ENCODE measurements at places on chromosomes 6 and 20. TPM values are rescaled to one million over a fixed set of nuclear protein-coding genes. Genes with fewer than 3 reads are reported as not detected.

Gene SAMD5
- 1.1 TPM for total RNA-seq

Gene DEFB124
- not detected for total RNA-seq

Gene SLC22A7
- total RNA-seq = not detected

Gene OR2H2
- total RNA-seq = not detected

Gene AKAP7
- total RNA-seq = 4.4 TPM

Gene RUNX2
- 18.3 TPM for total RNA-seq

Gene PMEPA1
- 1.0 TPM for total RNA-seq

Gene FAM217A
- not detected for total RNA-seq

Gene VPS52
- 39.0 TPM for total RNA-seq

Gene CD109
- 80.0 TPM for total RNA-seq

Gene ABRACL
- total RNA-seq = 31.6 TPM

Gene SCRT2
- not detected for total RNA-seq

Gene COX7A2
- total RNA-seq = 97.6 TPM

Gene KCNG1
- total RNA-seq = 61.6 TPM

Gene SCGN
- not detected for total RNA-seq

Gene CDH26
- not detected for total RNA-seq

Gene DPM1
- total RNA-seq = 73.3 TPM
